NCI-H2029 treated with DMSO at 0.1 percent for 48 hours (cell line): ENCODE measurements at places on chromosomes 12 and 14.

GRCh38 chr14:21019366-21019765 is 5.5 kb downstream of the NDRG2 start:
- DNase-seq, result no peak

GRCh38 chr12:124512667-124513296 is 54.6 kb downstream of the NCOR2 start:
- DNase-seq, result peak; percentile 33

DNA sequence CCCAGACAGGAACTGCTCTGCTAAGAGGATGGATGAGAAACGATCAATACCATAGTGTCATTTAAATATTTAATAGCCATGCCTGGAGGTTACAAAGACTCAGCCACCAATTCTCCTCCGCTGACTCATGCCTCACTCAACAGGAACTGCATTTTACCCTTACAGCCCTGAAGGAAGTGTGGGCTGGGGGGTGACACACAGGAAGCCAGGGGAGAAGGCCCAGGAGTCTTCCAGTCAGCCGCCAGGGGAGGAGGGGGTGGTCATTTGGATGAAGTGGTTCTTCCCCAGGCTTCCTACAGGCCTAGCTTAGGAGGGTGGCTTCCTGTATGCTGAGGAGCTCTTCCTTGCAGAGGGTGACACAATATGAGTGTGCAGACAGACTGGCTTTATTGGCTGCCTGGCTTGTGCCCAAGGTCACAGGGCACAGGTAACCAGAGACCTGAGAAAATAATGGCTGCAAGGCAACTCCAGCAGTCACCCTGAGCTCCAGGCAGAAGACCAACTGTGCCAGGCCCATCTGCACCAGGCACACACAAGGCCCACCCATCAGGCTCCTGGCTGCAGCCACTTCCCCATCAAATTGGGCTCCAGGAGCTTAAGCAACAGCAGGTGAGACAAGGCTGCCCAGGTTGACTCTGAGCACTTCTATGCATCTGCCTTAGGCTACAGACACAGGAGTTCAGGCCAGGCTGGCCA is 30.6 kb upstream of the RPLP0 start:
- DNase-seq, result peak; percentile 78

DNA sequence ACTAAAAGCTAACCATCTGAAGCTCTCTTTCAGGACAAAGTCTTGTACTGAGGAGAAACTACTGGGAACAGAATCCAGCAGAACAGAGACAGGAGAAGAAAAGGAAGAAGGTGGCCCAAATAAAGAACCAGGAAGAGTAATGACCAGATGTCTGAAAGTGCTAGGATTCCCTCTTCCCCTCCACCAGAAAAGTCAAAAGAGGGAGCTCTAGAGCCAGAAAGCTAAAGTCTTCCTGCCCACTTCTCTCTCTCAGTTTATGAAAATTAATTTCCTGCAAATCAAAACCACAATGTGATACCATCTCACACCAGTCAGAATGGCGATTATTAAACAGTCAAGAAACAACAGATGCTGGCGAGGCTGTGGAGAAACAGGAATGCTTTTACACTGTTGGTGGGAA is 47.2 kb downstream of the SPPL3 start:
- no peak for DNase-seq

- DNase-seq, result no peak
Measured at GRCh38 chr14:85317491-85318021, 212.4 kb upstream of the FLRT2 start.

GRCh38 chr12:127964717-127965116 is 302.3 kb upstream of the TMEM132C start:
- no peak for DNase-seq

GRCh38 chr14:91346838-91347173 is 70.8 kb downstream of the CCDC88C start:
- DNase-seq, result no peak
